ENCODE measurements at places on chromosomes 6 and 20. TPM values are rescaled to one million over a fixed set of nuclear protein-coding genes. Genes with fewer than 3 reads are reported as not detected.
A peak's percentile ranks its signal among the peaks of the same experiment; 100 is the strongest.

- DNase-seq, result no peak
Observed at GRCh38 chr6:167827583-167828324, 1.0 kb downstream of the AFDN start.

- no peak for DNase-seq
Observed at GRCh38 chr6:111888928-111889695, 15.9 kb upstream of the FYN start.

GRCh38 chr6:105449756-105450390, 47.0 kb upstream of the PREP start:
- no peak for DNase-seq

- no peak for DNase-seq
Observed at GRCh38 chr6:70673601-70674000, 5.9 kb downstream of the SMAP1 start.

GRCh38 chr6:113394216-113394615, 462.9 kb upstream of the MARCKS start:
- no peak for DNase-seq

- DNase-seq, result peak; percentile 78
Observed at GRCh38 chr6:113825781-113826180, 31.4 kb upstream of the MARCKS start.

DNA sequence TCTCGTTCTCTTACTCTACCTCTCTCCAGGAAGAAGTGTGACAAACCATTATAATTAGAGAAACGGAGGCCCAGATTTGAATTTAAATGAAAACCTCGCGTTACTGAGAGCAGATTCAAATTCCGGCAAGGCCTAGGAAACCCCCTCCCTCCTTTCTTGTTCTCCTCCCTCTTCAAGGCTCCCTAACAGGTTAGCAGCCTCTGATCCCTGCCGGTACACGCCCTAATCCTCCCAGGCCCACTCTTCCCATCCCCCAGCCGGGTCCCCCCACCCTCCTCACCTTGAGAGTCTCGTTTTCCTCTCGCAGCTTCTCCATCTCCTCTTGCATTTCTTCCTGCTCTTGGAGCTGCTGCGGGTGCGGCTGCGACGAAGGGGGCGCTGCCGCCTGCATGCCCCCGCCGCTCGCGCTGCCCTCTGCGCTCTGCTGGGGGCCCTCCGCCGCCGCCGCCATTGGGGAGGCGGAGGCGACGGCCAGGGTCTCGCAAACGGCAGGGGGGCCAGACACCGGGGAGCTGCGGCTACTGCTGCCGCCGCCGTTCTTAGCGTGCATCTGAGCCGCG, 3.8 kb downstream of the MTCL3 start:
- DNase-seq, result peak; percentile 5

DNA sequence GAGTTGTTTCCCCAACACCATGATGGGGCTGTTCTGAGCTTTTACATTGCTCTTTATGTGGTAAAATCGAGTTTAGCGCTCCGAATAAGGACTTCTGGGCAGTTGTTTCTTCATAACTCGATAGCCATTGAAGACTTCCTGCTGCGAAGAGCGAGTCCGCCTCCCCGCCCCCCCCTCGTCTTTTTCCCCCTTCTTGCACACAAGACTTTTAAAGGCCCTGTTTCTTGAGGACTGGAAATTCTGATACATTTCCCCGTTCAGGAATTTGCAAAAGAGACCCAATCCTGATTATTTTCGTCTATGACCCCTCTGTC, 1.5 kb upstream of the CITED2 start:
- peak; percentile 12 for DNase-seq

- no peak for DNase-seq
Observed at GRCh38 chr6:134527108-134527787, 209.3 kb upstream of the SGK1 start.

- no peak for DNase-seq
Observed at GRCh38 chr20:59386809-59387208, 86.4 kb downstream of the EDN3 start.

DNA sequence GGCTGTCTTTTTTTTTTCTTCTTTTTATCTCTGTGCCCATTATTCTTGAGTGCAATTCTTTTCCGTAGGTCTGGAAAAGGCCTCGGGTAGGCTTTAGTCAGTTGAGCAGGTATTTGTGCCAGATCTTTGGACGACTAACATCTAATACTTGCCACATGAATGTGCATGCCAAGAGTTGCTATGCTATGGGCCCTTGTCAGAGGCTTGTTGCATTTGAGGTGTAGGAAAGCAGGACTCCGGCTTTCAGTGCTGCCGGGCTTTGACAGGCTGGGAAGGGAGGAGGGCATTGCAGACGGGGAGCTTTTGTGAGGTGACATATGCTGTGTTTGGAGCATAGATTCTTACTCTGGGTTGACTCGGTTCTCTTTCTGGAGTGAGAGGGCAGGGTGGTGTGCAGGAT, 10.2 kb downstream of the LRRC1 start:
- no peak for DNase-seq

GRCh38 chr20:9319687-9320384, 194.6 kb upstream of the LAMP5 start:
- DNase-seq, result no peak

GRCh38 chr6:97293198-97293696, 10.2 kb upstream of the MMS22L start:
- DNase-seq, result peak; percentile 35

DNA sequence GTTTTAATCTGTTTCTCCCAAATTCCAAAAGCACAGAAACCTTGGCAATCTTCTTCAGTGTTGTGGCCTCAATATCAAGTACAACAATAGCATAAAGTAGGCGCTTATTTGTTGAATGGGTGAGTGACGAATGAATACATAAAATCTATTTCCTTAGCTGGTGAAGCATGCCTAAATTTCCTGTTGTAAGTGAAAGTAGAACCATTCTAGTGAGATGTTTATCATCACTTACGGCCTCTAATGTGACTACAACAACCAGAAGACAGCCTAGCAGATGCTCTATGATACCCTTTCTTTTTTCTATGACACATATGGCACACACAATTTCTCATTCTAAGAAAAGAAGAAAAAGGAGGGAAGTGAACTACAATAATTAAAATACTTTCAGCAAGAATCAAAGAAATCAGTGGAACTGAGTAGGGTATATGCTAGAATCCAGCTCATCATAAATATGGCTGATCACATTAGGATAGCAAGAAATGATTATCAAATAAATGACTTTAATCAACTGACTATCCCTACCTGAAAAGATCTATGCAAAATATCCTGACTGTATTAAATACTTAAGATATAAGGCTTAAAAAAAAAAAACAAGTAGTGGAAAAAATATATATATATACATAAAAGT, 67.4 kb downstream of the BTBD9 start:
- DNase-seq, result no peak

DNA sequence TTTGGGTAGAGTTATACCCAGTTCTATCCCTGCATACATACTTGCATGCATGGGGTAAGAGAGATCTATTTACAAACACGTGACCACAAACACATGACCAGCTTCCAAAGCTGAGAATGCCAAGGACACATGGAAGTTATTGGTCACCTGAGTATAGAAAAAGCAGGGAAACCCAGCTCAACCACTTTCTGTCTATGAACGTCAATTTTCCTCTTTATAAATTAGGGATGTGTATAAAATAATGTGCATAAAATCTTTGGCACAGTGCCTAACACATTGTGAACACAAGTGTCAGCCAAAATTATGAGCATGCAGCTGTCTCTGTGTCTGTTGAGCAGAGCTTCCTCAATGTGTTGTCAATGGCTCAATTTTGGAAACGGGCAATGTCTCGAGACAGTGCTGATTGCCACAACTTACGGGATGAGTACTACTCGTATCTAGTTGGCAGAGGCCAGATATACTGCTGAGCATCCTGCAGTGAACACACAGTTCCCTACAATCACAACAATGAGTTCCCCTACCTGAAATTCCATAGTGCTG, 44.9 kb downstream of the TPD52L1 start:
- no peak for DNase-seq

GRCh38 chr6:164018133-164018532, 603.6 kb downstream of the QKI start:
- DNase-seq, result no peak

GRCh38 chr6:126804332-126805064, 314.0 kb upstream of the RSPO3 start:
- peak; percentile 16 for DNase-seq

GRCh38 chr6:70686548-70687133, 19.0 kb downstream of the SMAP1 start:
- DNase-seq, result no peak

DNA sequence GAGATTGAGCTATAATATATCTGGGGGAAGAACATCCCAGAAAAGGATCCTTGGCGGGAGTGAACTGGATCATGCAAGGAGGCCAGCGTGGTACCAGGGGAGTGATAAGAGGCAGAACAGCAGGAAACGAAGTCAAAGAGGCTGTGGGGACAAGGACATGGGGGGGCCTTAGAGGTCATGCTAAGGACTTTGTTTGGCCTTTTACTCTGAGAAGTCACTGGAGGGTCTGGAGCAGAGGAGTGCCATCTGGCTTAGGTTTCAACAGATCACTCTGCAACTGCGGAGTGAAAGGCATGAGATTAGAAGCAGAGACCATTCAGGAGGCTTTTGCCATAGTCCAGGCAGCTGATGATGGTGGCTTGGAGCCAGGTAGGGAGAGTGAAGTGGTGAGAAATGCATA, 24.3 kb downstream of the MRAP2 start:
- no peak for DNase-seq

APOM gene
- total RNA-seq, result 1.1 TPM

CD24 gene
- 276 TPM for total RNA-seq

CLPSL2 gene
- total RNA-seq, result not detected

BTNL2 gene
- not detected for total RNA-seq

LZTS3 gene
- total RNA-seq, result 1.7 TPM

SLC22A2 gene
- total RNA-seq, result not detected

SIRPB2 gene
- total RNA-seq, result not detected

OR2J3 gene
- total RNA-seq, result not detected

AFG1L gene
- total RNA-seq, result 3.3 TPM

LHFPL5 gene
- not detected for total RNA-seq

PLCB4 gene
- 5.7 TPM for total RNA-seq

SLPI gene
- 79.8 TPM for total RNA-seq

GRM1 gene
- 0.53 TPM for total RNA-seq

Measured in H4 (cell line).